Activated naive CD8-positive, alpha-beta T cell treated with anti-CD3 and anti-CD28 coated beads, Interleukin-2, amount 10 ng/mL, durations not matched to agents 7 days and 5 days (primary cell): ENCODE measurements at places on chromosomes 1 and 21.

- DNase-seq: no peak
- peak overlapping the region; percentile 71 for H3K27ac ChIP-seq
- H3K4me1 ChIP-seq: peaks cover 34% of the 10 kb centered on the region
- no peak overlapping the region for H3K4me3 ChIP-seq
- H3K36me3 ChIP-seq: peaks cover 35% of the 10 kb centered on the region
Measured at GRCh38 chr1:100452641-100453040, 85.3 kb upstream of the GPR88 start.

DNA sequence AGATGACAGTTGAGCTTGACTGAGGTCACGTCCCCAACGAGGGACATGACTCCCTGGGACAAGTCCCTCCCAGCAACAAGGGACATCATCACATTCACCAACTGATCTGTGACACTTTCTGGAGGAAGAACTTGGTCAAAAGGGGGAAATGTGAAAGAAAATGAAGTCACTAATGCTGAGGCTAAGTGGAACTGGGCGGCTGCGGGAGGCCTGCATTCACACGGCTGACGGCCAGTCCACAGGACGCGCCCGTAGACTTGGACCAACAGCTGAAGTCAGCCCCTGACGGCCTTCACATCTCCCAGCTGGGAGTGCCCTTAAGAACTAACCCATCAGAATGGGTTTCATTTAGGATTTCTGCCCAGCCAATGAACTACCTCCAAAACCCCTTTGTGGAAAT, 26.6 kb downstream of the POFUT2 start:
- H3K27ac ChIP-seq: no peak overlapping the region
- H3K36me3 ChIP-seq: peaks cover 8% of the 10 kb centered on the region
- DNase-seq: no peak
- peaks cover 9% of the 10 kb centered on the region for H3K27me3 ChIP-seq

- H3K4me3 ChIP-seq: peak overlapping the region; percentile 80
- H3K27ac ChIP-seq: peak overlapping the region; percentile 59
- H3K4me1 ChIP-seq: peaks cover 20% of the 10 kb centered on the region
- H3K27me3 ChIP-seq: no peaks in the 10 kb centered on the region
- H3K36me3 ChIP-seq: peaks cover 8% of the 10 kb centered on the region
Measured at GRCh38 chr1:155256058-155256852, 972 bp upstream of the ENTREP3 start.

DNA sequence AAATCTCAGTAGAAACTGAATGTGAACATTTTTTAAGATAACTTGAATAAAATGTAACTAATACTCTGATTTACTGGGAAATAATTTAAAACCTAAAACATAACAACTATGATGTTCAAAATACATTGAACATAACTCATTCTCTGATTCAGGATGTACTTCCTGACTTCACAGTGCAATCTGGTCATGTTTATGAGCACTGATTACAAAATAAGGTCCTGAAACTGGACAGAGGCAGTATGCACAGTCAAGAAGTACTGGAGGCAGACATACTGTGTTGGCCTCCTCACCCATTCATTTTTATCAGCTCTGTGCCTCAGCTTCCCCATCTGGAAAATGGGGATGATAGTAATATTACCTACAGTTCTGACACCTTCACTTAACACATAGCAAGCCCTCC, 651.3 kb downstream of the PTPRC start:
- DNase-seq: no peak
- peaks cover 2% of the 10 kb centered on the region for H3K27me3 ChIP-seq
- H3K36me3 ChIP-seq: no peaks in the 10 kb centered on the region
- H3K27ac ChIP-seq: no peak overlapping the region
- no peaks in the 10 kb centered on the region for H3K4me1 ChIP-seq

GRCh38 chr1:90048043-90048442, 53.1 kb downstream of the ZNF326 start:
- H3K27me3 ChIP-seq: peaks cover 8% of the 10 kb centered on the region
- no peaks in the 10 kb centered on the region for H3K36me3 ChIP-seq
- no peak for DNase-seq
- no peaks in the 10 kb centered on the region for H3K4me1 ChIP-seq
- H3K4me3 ChIP-seq: no peak overlapping the region
- no peak overlapping the region for H3K27ac ChIP-seq

GRCh38 chr1:225684741-225685140, 31.8 kb upstream of the ENAH start:
- H3K27ac ChIP-seq: no peak overlapping the region
- no peaks in the 10 kb centered on the region for H3K36me3 ChIP-seq
- no peak for DNase-seq
- H3K27me3 ChIP-seq: peaks cover 25% of the 10 kb centered on the region
- peaks cover 2% of the 10 kb centered on the region for H3K4me1 ChIP-seq
